ENCODE measurements at places on chromosomes 11 and 22. TPM values are rescaled to one million over a fixed set of nuclear protein-coding genes. Genes with fewer than 3 reads are reported as not detected.

DNA sequence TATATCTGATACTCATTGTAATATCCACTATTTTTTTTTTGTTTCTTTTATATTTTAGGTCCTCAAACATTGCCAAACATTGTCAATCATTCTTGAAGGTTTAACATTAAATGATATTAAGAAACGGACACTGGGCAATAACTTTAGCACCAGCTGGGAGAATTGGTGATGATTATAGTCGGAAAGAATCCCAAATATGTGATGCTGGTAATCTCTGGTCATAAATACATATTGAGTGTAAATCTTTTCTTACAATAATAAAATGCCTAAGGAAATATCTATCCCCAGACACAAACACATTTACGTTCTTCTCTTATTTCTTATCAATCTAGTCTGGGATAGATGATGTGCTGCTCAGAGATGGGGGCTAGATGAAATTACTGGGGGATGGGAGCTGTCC lies 25.2 kb downstream of the OR51E2 start:
- DNase-seq, result no peak

GRCh38 chr22:39179841-39180335 lies 27.4 kb upstream of the CBX7 start:
- no peak for DNase-seq

Gene TRPM5
- total RNA-seq, result not detected

DNA sequence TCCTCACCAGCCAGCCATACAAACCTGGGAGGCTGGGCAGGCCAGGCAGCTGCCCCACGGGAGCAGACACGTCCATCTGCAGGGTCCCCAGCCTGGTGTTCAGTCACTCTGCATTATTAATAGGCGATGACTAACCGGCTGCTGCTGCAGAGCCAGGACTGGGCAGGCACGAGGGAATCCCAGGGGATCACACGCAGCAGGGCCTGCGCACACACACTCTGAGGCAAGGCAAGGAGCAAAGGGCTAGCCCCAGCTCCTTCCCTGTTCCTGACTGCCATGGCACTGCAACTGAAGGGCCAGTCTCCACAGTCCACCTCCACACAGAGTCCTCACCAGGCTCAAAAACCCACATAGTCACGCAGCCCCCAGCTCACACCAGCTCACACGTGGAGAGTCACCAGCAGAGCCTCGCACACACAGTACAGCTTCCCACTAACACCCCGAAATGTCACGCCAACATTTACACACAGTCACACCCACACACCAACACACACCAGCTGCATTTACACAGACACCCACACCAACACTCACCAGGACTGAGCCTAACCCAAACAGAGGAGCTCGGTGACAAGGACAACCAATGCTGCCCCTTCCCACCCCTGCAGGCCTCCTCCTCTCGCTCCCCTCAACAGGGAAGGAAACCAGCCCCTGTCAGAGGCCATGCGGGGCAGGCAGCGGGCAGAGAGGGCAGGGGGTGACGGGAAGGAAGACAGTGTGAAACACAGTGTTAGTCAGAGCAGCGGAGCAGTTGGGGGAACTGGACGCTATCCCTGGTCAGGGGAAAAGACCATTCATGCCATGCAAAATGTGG lies 47.3 kb downstream of the NRXN2 start:
- peak; percentile 25 for DNase-seq

Gene TRAF6
- 0.84 TPM for total RNA-seq

GRCh38 chr11:17531071-17531600 lies 13.1 kb downstream of the USH1C start:
- DNase-seq, result no peak

Gene OR5B21
- total RNA-seq, result not detected

GRCh38 chr11:112260490-112260889 lies at the start of gene PLET1:
PLET1 (minus strand) TSS chr11:112260860; CDS start chr11:112260589, 271 bp downstream.
- DNase-seq, result no peak

GRCh38 chr11:9459667-9460321 lies 1.0 kb upstream of the ZNF143 start:
- peak; percentile 53 for DNase-seq

DNA sequence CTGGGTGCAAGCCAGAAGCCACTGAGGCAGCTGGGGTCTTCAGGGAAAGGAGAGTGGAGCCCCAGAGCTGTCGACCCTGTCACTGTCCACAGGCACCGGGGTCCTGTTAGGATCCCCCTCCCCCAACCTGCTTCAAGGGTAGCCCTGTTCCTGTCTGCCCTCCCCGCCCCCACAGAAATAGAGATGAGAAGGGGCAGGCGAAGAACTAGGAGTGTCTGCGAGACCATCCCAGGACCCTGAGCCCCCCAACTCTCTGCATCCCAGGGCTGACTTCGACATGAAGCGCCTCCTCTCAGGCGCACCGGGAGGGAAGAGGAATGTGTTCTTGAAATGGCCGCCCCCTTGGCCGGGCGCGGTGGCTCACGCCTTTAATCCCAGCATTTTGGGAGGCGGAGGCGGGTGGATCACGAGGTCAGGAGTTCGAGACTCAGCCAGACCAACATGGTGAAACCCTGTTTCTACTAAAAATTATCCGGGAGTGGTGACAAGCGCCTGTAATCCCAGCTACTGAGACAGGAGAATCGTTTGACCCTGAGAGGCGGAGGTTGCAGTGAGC lies 607 bp upstream of the ZNF70 start:
- no peak for DNase-seq

Gene ENTHD1
- not detected for total RNA-seq

DNA sequence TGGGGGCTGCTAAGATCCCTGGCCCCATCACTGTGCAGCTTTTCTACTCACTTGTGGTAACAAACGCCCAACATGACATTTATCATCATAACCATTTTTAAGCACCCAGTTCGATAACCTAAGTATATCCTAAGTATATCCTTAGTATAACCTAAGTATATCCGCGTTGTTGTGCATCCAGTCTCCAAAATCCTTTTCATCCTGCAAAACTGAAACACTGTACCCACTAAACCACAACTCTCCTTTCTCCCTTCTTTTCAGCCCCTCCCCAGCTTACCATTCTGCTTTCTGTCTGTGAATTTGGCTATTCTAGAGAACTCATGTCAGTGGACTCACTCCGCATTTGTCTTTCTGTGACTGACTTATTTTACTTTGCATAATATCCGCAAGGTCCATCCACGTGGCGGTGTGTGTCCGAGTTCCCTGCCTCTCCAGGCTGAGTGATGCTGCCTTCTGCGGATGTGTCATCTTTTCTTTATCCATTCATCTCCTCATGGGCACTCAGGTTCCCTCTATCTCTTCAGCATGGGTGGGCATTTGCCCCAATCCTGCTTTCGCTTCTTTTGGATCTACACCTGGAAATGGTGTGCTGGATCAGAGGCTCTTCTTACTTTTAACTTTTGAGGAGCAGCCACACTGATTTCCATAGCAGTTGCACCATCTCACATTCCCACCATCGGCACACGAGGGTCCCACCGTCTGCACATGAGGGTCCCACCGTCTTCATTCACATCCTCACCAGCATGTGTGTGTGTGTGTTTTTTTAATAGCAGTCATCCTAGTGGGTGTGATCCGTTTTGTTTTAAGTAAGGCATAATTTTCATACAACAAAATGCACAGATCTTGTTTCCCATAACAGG lies 82.4 kb upstream of the CLDN5 start:
- no peak for DNase-seq

DNA sequence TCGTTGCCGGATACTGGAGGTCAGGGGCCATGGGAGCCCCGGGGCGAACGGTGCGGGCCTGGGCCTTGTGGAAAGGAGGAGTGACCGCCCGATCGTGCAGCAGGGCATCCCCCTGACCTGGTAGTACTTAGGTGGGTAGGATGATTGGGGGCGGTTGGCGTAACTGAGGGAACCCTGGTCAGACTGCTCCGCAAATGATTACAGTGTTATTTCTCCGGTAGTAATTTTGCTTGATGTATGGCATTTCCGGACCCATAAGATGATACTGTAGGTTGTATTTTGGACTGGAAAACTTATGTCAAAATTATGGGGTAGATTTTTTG lies 762 bp downstream of the MTMR3 start:
- DNase-seq, result no peak

GRCh38 chr22:46450931-46451561 lies 86.4 kb downstream of the CELSR1 start:
- DNase-seq, result no peak

DNA sequence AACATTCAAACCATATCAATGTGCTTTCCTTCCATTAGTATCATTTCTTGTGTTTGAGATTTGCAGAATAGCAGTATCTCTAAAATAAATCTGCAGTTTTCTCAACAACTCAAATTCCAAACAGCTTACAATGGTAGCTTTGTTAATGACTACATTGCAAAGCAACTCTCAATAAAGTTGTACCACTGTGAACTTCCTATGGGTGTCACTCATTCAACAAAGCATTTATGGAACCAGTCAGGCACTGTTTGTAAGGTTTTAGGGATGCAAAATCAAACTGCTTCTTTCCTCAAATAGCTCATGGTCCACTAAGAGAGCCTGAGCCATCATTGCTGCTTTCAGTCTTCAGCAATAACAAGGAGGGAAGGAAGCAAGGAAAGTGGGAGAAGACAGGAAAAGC lies 91.0 kb downstream of the CCDC83 start:
- no peak for DNase-seq

- DNase-seq, result no peak
Observed at GRCh38 chr11:66325263-66325671, 8.4 kb upstream of the CD248 start.

GRCh38 chr11:120137611-120138521 lies at the start of gene TRIM29:
TRIM29 (minus strand) TSS chr11:120138113; CDS start chr11:120138031, 82 bp downstream.
- DNase-seq, result peak; percentile 79

Gene DNAJB13
- not detected for total RNA-seq

- DNase-seq, result no peak
Observed at GRCh38 chr11:134363161-134363560, 31.4 kb downstream of the GLB1L2 start.

Gene PHOX2A
- total RNA-seq, result not detected

DNA sequence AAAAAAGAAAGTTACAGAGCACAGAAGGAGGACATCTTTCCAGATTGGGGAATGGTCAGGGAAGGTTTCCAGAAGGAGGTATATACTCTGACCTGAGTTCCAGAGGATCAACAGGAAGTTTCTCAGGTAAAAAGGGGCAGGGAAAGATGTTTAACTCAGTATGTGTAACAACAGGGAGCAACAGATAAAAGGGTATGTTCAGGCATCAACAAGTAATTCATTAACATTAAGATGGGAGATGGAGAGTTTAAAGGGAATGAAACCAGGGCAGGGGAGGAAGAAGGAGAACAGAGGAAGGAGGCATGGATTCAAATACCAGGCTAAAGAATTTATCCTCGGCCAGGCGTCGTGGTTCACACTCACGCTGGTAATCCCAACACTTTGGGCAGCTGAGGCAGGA lies 2.5 kb upstream of the DENND5A start:
- no peak for DNase-seq

Gene NAALADL1
- not detected for total RNA-seq

GRCh38 chr11:113643006-113643585 lies 63.0 kb downstream of the TMPRSS5 start:
- DNase-seq, result no peak

DNA sequence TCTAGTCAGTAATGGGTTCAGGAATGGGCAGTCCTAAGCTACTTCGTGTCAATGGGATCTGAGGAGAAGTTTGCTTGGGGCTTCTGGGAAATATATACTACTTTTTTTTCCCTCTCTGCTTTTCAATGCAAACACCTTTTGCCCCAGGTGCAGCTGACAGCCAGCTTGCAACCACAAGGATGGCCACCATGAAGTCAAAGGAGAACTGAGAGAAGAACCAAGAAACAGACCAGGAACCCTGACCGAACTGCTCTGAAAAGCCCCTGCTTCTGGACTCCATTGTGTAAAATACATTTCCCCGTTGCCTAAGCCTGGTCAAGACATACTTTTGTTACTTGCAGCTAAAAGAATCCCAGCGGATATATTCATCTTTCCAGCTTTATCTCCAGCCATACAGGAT lies 20.1 kb upstream of the CD44 start:
- DNase-seq, result no peak

Gene LIF
- 35.8 TPM for total RNA-seq

DNA sequence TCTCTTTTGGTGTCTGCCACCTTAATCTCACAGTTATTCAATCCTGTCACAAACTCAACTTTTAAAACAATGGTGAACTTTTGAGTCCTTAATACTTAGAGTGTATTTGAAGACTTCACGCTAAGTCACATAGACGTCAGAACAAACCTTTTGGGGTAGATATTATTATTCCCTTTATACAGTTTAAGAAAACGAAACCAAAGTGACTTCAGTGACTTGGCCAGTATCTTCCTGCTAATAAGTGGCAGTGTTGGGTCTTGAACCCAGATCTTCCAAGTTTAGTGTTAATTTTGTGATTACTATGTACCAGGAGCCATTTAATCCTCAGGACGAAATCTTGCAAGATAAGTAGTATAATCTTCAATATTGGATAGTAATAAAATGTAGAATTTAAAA lies 691 bp downstream of the CEP295 start:
- no peak for DNase-seq

DNA sequence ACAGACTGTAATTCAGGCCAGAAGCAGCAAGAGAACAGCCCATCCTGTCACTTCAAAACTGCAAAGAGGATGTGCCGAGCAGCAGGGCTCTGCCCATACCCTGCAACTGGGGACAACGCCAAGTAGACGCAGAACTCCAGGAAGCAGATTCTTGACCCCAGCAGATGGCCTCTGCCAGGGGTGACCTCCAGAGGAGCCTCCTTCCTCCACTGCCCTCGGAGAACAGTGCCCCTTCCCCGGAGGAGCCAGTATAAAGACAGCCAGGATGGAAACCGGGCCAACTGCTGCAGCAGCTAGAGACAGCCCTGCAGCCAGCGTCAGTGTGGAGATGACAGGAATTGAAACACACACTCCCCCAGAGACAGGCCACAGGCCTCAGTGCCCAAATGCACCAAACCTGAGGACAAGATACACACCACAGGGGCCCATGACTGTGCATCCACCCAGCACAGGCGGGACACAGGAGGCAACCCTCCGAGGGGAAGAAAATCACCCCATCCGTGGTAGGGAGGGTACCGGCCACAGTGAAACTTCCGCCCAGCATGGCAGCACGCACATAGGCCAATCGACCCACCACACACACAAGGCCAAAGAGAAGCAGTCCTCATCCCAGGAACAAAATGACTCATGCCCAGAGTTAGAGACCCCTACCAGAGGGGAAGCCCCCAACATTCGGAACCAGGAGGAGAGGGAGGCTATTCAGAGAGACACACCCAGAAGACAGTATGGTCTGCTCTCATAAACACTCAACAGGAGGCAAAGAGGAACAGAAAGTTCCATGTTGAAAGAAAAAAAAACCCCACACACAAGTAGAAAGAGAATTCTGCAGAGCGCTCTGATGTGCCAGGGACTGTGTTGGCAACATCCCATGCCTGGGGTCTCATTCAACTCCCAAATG lies 5.6 kb downstream of the AHNAK start:
- DNase-seq, result no peak

DNA sequence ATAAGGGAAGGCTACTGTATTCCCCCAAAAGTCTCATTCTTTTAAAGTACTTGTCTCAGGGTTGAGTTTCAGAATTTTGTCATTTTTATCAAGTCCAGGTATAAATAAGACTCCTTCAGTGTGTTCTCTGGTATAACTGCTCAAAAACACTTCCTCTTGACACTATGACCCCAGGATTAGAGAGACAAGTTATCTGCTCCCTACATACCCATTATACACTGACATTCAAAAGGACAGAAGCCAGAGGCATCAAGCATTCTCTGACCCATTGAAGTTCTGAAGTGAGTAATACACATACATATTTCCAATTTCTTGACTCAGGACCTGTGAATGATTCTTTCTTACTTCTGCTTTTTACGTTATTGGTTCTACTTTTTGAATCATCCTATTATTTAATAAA lies 447.8 kb upstream of the CNTN5 start:
- DNase-seq, result no peak
